Neural progenitor cell (in vitro differentiated cells): ENCODE measurements at places on chromosomes 2 and 18. TPM values are rescaled to one million over a fixed set of nuclear protein-coding genes. Genes with fewer than 3 reads are reported as not detected.
A peak's percentile ranks its signal among the peaks of the same experiment; 100 is the strongest.

DNA sequence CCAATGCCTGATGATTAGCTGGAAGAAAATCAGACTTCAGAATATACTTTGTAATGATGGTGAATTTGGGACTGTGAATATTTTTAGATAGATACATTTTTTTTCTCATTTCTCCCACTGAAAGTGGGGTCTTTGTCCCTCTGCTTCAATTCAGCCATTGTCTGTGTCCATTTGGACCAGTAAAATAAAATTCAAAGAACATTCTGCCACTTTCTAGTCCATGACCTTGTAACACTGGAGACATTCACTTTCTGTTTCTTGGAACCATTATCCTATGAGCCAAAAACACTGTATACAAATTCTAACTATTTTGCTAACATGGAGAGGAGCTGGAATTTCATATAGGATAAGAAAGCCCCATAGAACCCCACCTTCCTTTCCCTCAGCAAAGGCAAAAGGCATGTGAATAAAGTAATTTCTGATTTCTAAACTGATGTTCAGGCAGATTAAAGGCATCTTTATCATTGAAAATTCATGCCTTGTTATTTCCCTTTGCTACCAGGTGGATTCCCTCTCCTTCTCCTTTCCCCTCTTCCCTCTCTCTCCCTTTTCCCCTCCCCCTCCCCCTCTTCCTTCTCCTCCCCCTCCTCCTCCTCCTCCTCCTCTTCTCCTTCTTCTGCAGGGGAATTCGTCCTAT is 2010.4 kb upstream of the LRRTM1 start:
- no peak for DNase-seq
- no peaks in the 10 kb centered on the region for H3K4me1 ChIP-seq
- no peaks in the 10 kb centered on the region for H3K36me3 ChIP-seq
- H3K27ac ChIP-seq = no peak overlapping the region
- H3K4me3 ChIP-seq = no peak overlapping the region

- H3K36me3 ChIP-seq = no peaks in the 10 kb centered on the region
- no peaks in the 10 kb centered on the region for H3K27me3 ChIP-seq
- no peaks in the 10 kb centered on the region for H3K4me1 ChIP-seq
- H3K4me3 ChIP-seq = no peak overlapping the region
- DNase-seq = no peak
These were observed 68.6 kb upstream of the PELI1 start for GRCh38 chr2:64212801-64213321.

GRCh38 chr2:190677255-190677654 is 28.4 kb downstream of the NAB1 start:
- H3K4me3 ChIP-seq = no peak overlapping the region
- H3K36me3 ChIP-seq = peaks cover 9% of the 10 kb centered on the region
- no peaks in the 10 kb centered on the region for H3K27me3 ChIP-seq
- no peak overlapping the region for H3K27ac ChIP-seq
- H3K4me1 ChIP-seq = peaks cover 28% of the 10 kb centered on the region
- DNase-seq = no peak

GRCh38 chr2:156470975-156471583 is 34.9 kb downstream of the GPD2 start:
- no peaks in the 10 kb centered on the region for H3K36me3 ChIP-seq
- no peak overlapping the region for H3K27ac ChIP-seq
- peaks cover 32% of the 10 kb centered on the region for H3K4me1 ChIP-seq
- H3K4me3 ChIP-seq = no peak overlapping the region
- no peak for DNase-seq

- H3K27ac ChIP-seq = no peak overlapping the region
- peak; percentile 61 for DNase-seq
- H3K4me1 ChIP-seq = no peaks in the 10 kb centered on the region
- no peak overlapping the region for H3K4me3 ChIP-seq
- H3K36me3 ChIP-seq = no peaks in the 10 kb centered on the region
- H3K27me3 ChIP-seq = no peaks in the 10 kb centered on the region
These were observed 466.5 kb downstream of the METTL4 start for GRCh38 chr18:2104620-2105462.

DNA sequence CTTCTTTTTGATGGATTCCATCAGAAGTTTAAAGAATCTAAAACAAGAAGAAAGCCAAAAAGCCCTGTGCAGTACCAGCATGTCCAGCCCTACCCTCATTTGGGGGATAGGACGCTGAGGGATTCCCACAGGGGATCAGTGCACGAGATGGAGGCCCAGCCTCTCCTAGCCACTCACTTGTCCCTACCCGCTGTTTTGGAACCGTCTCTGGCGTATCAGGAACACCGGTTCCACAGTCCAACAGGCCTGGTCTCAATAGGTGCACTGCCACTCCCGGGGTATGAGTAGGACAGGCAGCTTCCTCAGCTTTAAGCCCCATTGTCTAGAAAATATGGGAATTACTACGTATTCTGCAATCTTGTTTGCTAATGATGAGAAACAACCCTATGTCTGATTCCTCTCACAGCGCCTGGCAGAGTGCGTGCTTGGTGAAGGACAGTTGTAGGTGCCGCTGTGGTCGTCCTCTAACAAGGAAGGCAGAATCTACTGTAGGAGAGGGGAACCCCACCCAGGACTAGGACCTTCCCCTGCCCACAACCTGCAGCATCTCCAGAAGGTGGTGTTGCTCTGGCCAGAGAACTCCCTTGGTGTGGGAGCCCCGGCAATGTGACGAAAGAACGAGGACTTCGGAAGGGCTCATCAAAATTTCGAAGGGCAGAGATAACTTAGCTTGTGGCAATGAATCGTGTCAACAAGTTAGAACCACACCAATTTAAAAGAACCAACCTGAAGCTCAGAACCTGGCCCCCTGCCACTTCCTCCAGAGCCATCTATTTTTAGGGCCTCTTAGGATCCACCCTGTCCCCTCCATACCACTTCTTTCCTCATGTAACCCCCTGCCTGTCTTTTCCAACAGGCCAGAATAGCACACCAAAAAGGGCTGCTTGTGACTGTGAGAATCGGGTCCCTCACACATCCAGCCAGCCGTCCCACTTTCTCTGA is 71.7 kb downstream of the POLR1A start:
- H3K4me1 ChIP-seq = no peaks in the 10 kb centered on the region
- H3K4me3 ChIP-seq = no peak overlapping the region
- no peak overlapping the region for H3K27ac ChIP-seq

- no peaks in the 10 kb centered on the region for H3K4me1 ChIP-seq
- DNase-seq = no peak
- no peak overlapping the region for H3K4me3 ChIP-seq
- H3K27me3 ChIP-seq = no peaks in the 10 kb centered on the region
- no peaks in the 10 kb centered on the region for H3K36me3 ChIP-seq
These were observed 15.8 kb downstream of the LCT start for GRCh38 chr2:135821190-135821589.

GRCh38 chr2:200847269-200847668 is 17.2 kb downstream of the CLK1 start:
- H3K27me3 ChIP-seq = no peaks in the 10 kb centered on the region
- no peak for DNase-seq
- no peaks in the 10 kb centered on the region for H3K4me1 ChIP-seq
- no peaks in the 10 kb centered on the region for H3K36me3 ChIP-seq
- no peak overlapping the region for H3K27ac ChIP-seq

SLC23A3 gene
- 0.06 and 1.4 TPM in 2 replicates for total RNA-seq
